Suppressor macrophage (primary cell): ENCODE measurements at places on chromosomes 16 and 17.

DNA sequence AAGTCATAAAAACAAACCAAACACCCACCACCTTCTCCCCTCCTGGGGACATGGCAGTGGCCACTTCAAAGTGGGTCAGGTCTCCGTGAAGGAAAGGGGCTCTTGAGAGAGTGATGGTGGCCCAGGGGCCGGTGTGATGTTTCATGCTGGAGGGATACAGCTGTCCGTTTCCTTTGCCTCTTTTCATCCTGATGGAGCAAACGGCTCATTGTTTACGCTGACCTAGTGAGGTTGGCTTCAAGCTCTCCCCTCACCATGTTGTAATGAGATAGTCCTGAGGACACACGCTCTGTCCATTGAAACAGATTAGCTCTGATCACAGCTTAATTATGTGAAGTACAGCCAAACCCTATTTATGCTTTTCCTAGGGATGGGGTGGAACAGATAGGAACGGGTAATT lies 34.2 kb downstream of the CDH13 start:
- no peak for DNase-seq

DNA sequence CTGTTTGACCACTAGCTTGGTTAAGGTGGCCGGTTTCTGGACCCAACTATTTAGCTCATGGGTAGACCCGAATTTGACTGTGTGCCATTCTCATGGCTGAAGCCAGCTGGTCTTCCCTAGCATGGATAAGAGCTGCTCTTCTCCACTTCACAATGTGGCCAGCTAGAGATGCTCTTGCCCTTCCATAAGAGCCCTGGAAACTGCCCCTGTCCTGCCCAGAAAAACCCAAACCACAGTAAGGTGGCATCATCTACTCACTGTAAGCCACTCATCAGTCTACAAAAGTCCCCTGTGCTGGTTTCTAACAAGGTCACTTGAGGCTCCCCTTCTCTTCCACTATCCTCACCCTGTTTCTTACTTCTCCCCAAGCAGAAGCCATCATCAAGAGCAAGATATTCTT lies 165.1 kb downstream of the HS3ST2 start:
- no peak for DNase-seq

- no peak for DNase-seq
Measured at GRCh38 chr17:12680407-12680897, 14.8 kb downstream of the MYOCD start.

DNA sequence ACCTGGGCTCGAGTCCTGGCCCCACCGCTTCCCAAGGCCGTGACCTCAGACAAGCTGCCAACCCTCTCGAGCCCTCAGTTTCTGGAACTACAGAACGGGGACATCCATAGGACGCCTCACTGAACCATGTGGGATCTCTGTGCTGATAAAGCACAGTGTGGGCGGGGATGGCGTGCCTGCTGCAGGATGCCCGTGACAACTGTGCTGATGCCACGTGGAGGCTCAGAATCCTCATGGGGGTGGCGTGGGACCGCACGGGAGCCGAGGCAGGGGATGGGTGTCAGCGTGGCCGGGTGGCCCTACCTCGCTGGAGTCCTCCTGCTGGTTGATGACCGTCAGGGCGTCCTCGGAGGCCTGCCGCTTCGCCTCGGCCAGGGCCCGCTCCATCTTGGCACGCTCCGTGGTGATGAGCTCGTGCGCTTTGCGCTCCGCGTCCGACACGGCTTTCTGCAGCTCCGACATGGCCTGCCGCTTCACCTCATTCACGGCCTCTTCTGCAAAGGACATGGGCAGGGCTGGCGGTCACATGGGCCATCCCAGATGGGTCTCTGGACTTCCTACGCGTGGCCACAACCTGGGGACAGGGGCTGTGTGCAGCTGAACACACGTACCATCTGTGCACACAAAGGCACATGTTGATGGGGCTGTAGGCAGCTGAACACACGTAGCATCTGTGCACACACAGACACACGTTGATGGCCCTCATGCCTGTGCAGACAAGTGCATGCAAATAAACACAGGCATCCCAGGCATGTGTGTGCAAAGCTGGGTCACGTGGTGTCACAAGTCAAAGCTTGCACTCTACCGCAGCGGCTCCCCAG lies 12.7 kb upstream of the PABPN1L start:
- DNase-seq, result no peak

DNA sequence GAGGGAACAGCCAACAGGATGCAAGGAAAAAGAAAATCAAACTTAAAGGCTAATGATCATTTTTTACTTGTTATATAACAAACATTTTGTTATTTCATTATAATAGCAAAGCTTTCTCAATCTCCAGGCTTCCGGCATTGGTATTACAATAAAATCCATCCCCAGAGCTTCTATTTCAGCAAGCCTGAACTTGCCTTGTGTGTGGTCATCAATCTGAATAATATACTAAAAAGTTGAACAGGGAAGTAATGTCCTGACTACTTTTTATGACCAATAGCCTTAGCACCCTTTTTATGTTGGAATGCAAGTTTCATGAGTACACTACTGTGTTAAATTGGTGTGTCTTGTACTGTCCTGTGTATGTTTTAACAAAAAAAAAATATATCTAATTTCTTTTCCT lies 27.1 kb upstream of the VWA3A start:
- DNase-seq, result no peak

GRCh38 chr17:59028328-59028727 lies 78.4 kb downstream of the TRIM37 start:
- no peak for DNase-seq

DNA sequence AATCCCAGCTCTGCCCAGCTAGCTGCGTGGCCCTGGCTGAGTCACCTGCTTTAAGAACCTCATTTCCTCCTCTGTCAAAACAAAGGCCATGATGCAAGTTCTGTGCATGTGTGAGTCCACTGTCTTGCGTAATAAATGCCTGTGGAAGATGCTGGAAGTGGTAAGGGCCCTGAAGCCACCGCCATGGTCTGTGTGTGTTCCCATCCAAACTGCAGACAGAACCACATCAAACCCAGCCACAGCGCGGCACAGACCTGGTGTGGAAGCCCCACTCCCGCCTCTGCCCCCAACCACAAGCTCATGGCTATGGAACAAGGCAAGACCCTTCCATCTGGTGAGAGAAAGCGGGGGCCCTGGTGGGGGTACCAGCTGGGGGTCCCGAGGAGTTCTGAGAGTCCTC lies 26.0 kb downstream of the NECAB2 start:
- peak; percentile 83 for DNase-seq

- no peak for DNase-seq
Measured at GRCh38 chr17:77872199-77872598, 86.3 kb upstream of the TNRC6C start.

DNA sequence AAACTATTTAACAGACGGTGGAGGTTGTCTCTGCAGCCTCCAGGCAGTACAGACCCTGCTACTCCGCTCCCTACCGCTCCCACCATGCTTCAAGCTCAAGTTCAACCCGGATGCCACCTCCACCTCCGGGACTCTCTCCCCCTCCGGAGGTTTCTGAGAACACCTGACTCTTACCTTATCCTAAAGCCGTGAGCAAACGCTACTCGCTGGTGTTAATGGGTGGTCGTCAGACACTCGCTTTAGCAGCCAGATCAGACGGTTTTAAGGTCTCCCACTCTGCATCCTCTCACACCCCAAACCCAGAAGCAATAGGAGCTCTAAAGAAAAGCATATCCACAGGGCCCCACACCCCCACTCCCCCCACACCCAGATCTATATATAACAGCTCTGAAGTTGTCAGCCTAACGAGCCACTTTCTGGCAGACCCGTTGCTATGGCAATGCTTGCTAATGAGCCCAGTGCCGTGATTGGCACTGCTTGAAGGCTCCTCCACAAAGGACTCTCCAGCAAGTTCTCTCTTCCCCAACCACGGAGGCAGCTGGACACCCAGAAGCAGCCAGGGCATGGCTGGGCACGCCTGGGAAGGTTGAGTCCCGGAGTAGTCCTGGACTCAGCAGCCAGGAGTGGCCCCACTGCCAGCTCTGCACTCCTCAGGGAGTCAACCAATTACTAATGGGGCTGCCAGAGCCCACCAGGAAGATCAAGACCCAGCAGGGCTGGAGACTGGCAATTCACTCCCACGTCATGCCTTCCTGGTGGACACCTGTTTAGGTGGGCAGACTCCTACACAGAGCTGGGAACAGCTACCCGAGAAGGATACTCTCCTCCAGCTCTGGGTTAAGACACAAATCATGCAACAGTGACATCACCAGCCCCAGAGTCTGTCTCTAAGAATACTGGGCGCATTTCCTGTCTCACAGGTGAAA lies 121.2 kb upstream of the RCVRN start:
- no peak for DNase-seq

DNA sequence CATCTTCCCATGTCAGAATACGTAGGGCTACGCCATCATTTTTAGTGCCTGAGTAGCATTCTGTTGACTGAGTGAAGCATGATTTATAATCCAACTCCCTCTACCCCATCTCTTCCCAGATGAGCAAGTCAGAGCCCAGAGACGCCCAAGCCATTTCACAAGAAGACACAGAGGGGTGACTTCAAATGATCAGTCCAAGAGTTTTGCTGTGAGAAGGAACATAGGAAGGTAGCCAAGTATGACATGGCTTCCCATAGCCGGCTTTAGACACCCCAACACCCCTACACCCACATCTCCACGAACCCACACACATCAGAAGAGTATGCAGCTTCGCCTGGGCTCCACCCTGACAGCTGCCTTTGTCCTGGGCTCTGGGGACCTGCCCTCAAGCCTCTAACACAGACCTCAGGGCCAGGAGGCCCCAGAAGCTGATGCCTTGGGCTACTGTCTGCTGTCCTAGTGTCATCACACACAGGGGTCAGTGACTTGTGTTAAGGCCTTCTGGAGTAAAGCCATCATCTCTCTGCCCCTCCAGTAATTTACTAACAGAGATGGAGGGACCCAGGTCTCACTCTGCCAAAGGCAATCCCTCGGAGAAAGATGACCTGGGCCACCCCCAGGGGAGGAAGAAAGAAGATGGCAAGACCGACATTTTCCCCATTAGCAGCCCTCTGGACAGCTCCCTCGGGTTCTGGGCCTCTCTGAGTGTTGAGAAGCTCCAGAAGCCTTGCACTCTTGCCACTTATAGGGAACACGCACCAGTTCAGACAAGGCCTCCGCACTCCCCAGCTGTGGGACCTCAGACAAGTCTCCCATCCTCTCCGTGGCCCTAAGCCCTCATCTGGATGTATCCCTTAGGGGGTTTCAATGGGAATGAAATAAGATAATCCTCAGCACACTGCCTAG lies 38.7 kb upstream of the MRPS23 start:
- DNase-seq, result no peak

- DNase-seq, result no peak
Measured at GRCh38 chr16:50303605-50304466, 37.5 kb downstream of the ADCY7 start.

GRCh38 chr16:82567175-82567574 lies 59.6 kb upstream of the CDH13 start:
- DNase-seq, result no peak

GRCh38 chr17:8965394-8966168 lies at the start of gene PIK3R5:
TSS of gene PIK3R5 (minus strand) at chr17:8965707. CDS start at chr17:8911494, 54,213 bp downstream.
- peak; percentile 89 for DNase-seq

DNA sequence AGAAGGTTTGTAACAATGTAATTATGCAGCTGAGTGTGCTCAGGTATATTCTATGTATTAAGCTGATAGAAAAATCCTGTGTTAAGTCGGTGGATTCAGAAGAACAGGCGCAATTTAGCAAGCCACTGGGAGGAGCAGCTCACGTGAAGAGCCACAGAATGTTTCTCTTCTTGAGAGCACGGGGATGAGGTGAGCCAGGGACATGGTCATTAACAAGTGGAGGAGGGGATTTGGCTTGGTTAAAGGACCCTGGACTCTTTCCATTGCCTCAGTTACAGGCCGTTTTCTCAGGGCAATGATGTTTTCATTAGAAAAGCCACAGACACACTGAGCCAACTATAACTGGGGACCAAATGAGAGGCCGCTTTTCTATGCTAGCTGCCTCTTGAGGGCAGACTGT lies 178.7 kb downstream of the SNX29 start:
- DNase-seq, result no peak

GRCh38 chr17:1060991-1061390 lies 64.1 kb downstream of the TIMM22 start:
- peak; percentile 51 for DNase-seq

DNA sequence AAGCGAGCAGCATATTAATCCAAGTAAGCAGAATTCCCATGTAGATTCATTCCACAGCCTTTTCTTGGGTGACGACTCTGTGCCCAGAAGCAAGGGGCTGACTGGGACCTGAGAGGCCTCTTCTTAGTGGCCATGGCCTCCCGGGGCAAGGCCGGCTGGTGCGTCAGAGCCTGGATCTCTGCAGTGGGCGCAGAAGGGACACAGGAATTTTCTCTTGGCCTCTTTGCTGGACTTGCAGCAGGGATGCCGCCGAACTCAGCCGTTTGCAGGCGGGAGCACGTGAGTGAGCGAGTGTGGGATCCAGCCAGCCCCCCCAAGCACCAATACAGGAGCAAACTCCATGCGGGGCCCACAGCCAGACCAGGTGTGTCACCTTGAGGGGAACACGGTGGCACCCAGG lies 151.8 kb downstream of the RPTOR start:
- no peak for DNase-seq

DNA sequence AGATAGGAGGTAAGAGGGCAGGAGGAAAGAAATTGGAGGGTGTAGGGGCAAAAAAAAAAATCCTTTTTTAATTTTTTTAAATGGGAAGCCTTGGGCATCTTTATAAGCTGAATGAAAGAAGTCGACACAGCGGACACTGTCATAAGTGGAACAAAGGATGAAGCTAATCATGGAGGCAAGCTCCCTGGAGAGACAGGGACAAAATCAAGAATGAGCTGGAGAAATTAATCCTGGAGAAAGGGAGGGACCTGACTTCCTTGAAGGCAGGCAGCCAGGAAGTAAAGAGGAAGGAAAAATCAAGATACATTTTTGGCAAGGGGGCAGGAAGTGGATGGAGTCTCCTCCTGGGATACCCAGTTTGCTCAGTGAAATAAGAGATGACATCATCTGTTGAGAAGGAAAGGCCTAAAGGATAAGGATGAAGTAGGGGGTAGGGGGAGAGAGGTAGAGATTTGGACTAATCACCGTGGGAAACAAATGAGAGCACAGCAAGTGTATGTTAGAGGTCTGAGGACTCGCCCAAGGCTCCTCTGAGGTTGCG lies 179.3 kb downstream of the SLC39A11 start:
- no peak for DNase-seq

GRCh38 chr17:50132104-50132794 lies 2.3 kb upstream of the SAMD14 start:
- DNase-seq, result no peak

DNA sequence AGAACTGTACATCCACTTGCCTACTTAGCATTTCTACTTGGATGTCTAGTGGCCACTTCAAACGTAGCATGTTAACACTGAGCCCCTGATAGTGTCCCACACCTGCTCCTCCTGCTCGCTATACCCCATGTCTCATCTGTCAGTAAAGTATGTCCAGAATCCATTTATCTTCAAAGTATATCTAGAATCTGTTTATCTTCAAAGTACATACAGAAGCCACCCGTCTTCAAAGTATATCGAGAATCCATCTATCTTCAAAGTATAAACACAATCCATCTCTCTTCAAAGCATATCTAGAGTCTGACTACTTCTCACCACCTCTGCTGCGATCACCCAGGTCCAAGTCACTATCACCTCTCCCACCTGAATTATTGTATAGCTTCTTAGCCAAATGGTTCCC lies 43.8 kb downstream of the MYO1D start:
- DNase-seq, result no peak
